ENCODE measurements at places on chromosomes 2 and 18. TPM values are rescaled to one million over a fixed set of nuclear protein-coding genes. Genes with fewer than 3 reads are reported as not detected.

GRCh38 chr2:42567806-42568400 lies 529 bp upstream of the MTA3 start:
- H3K27me3 ChIP-seq, result no peaks in the 10 kb centered on the region
- DNase-seq, result peak; percentile 46
- peaks cover 27% of the 10 kb centered on the region for H3K4me1 ChIP-seq
- H3K27ac ChIP-seq, result peak overlapping the region; percentile 37
- no peaks in the 10 kb centered on the region for H3K36me3 ChIP-seq
- no peak overlapping the region for H3K4me3 ChIP-seq

GRCh38 chr2:33221046-33221784 lies 255.2 kb upstream of the RASGRP3 start:
- H3K27ac ChIP-seq, result no peak overlapping the region
- H3K27me3 ChIP-seq, result no peaks in the 10 kb centered on the region
- no peak overlapping the region for H3K4me3 ChIP-seq
- no peak for DNase-seq
- H3K4me1 ChIP-seq, result peaks cover 6% of the 10 kb centered on the region

- no peak for DNase-seq
- H3K4me3 ChIP-seq, result no peak overlapping the region
- no peaks in the 10 kb centered on the region for H3K27me3 ChIP-seq
Observed at GRCh38 chr2:201628545-201628944, 14.8 kb downstream of the TMEM237 start.

GRCh38 chr18:59980188-59980637 lies 80.4 kb downstream of the PMAIP1 start:
- no peak for DNase-seq
- H3K4me1 ChIP-seq, result no peaks in the 10 kb centered on the region
- no peak overlapping the region for H3K27ac ChIP-seq
- no peaks in the 10 kb centered on the region for H3K36me3 ChIP-seq
- H3K27me3 ChIP-seq, result no peaks in the 10 kb centered on the region

DNA sequence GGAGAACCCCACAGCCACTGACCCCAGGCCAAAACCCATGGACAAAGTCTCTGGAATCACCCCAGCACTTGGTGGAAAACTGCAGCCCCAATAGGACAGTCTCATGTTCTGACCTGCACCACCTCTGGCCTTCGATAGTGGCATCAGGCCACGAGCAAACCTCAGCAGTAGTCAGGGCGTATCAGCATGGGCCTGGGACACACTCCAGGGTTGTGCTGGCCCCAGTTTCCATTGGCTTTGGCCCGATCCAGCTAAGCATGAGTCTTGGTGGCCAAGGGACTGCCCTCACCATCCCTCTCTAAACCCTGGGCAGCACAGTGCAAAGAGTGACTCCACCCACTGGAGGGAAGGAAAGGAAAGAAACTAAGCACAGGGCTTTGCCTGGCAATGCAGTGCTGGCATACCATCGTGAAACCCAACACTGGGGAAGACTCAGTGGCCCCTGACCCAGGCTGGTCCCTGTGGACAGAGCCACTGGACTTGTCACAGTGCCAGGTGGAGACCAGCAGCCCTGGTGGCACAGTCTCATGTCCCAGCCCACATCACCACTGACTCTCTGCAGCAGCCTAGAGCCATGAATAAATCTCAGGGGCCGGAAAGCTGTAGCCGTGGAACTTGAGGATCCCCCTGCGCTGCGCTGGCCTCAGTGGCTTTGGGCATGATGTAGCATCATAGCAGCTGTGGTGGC lies 46.3 kb downstream of the ZNF519 start:
- H3K27me3 ChIP-seq, result no peaks in the 10 kb centered on the region
- no peaks in the 10 kb centered on the region for H3K4me1 ChIP-seq
- H3K27ac ChIP-seq, result no peak overlapping the region
- no peak for DNase-seq

CRYGD gene
- total RNA-seq, result not detected

SMYD1 gene
- not detected for total RNA-seq

BCL11A gene
- 0.21 TPM for total RNA-seq

REG1A gene
- total RNA-seq, result 0.73 TPM

Data from Caco-2 (cell line).